ENCODE measurements at places on chromosomes 12 and 14. TPM values are rescaled to one million over a fixed set of nuclear protein-coding genes. Genes with fewer than 3 reads are reported as not detected.
A peak's percentile ranks its signal among the peaks of the same experiment; 100 is the strongest.

DNA sequence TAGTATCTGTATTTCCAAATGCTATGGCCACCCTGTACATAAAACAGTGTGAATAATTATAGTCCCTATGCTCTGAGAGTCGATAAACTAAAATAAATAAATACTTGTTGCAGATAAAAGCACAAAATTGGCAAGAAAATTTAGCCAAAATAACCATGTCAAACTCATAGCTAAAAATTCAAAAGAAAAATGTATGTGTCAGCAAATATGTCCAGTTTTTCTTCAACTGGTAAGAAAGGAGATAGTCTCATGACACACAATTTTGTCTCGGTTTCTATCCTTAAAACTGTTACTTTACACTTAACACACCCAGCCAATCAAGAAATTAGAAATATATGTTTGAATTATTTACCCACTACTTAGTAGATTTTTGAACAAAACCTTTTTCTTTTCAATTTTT is 145.6 kb upstream of the FSCB start:
- no peak for DNase-seq

GRCh38 chr12:53867216-53868012 is 71.2 kb upstream of the HOXC13 start:
- peak; percentile 38 for DNase-seq

The PRKAG1 gene
- 89.8 TPM for total RNA-seq

DNA sequence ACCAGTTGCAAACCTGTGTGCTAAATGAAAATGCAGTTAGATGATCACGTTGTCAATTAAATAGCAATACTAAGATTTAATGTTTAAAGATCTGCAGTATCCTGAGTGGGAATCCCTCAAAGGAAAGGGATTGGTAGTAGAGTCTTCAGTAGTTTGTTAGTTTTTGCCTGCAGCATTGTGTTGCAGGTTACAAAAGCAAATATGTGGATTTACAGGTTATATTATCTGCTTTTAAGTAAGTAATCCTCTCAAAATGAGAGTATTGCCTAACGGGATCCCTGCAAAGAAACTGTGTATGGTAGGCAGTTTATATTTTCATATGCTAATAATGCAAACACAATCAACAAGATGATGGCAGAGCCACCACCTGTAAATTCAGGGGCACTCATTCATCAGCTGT is 72.2 kb upstream of the OSBPL8 start:
- no peak for DNase-seq

The DBX2 gene
- total RNA-seq: not detected

The MYH6 gene
- total RNA-seq: 0.17 TPM

DNA sequence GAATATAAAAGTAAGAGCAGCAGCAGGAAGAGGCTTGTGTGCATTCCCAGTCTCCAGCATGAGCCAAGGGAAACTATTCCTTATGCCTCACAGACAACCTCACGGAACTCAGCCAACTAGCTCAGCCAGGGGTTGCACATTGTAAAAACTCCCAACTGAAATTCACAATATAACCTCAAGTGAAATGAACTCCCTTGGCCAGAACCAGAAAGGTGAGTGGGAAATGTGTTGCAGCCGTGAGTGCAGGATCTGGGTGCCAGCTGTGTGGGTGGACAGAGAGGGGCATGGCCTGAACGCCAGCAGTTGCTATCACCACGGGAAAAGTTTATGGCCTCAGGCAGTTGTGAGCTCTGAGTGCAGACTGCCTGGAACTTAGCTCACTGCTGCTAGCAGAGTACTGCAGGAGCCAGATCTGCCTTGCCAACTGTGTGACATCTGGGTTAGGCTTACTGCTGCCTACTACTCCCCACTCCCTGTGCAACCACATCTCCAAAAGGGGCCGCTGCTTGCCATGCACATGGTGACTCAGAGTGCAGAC is 2.3 kb upstream of the CLEC1A start:
- no peak for DNase-seq

- DNase-seq: no peak
These were observed 210.0 kb downstream of the PPM1H start for GRCh38 chr12:62724947-62725451.

The ZCRB1 gene
- 62.0 TPM for total RNA-seq

- no peak for DNase-seq
These were observed 29.5 kb upstream of the APOLD1 start for GRCh38 chr12:12755923-12756322.

DNA sequence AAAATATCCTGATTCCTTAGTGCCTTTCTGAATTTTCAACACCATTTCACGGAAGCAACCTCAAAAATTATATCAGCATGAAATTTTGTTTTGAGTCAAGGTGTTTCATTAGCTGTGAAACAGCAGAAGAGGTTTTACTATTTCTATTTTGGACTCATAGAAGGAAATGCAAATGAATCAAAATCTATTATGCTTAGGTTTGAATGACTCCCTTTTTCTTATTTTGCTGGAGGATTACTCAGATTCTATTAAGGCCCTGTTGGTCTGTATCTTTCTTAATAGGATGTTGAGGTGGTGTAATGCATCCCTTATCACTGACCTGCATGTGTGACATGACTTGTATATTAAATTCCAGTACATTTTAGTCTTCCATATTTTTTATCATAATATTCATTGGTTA is 165.8 kb downstream of the TMTC2 start:
- no peak for DNase-seq

DNA sequence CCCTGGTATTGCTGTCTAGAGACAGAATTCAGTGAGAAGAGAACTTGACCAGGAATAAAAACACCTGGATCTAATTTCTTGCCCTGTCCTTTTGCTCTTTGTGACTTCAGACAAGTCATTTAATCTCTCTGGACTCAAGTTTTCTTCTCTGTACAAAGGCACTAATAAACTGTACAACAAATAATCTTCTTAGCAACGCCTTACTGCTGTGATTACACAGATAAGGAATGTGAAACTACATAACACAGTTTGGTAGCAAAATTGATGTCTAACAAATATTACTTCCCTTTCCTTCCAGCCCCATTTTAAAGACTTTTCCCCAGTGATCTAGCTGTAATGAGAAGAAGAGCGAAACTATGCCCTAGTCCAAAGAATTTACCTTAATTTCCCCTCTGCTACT is 69.3 kb downstream of the BCAT1 start:
- no peak for DNase-seq

The SLC6A12 gene
- not detected for total RNA-seq
